ENCODE measurements at places on chromosomes 1 and 21. TPM values are rescaled to one million over a fixed set of nuclear protein-coding genes. Genes with fewer than 3 reads are reported as not detected.

The HRNR gene
- total RNA-seq = not detected

The CAPZB gene
- total RNA-seq = 74.4 TPM

The UBXN11 gene
- 3.4 TPM for total RNA-seq

The PTPRC gene
- 2.8 TPM for total RNA-seq

The RIPK4 gene
- total RNA-seq = not detected

The HEYL gene
- 3.3 TPM for total RNA-seq

The MATN1 gene
- total RNA-seq = not detected

The SUSD4 gene
- not detected for total RNA-seq

The DDX59 gene
- total RNA-seq = 42.0 TPM

The SAMD13 gene
- total RNA-seq = 1.5 TPM

The WNT4 gene
- 1.1 TPM for total RNA-seq

All from gastrocnemius medialis (tissue), 4 donors.